ENCODE measurements at places on chromosomes 4 and X.

- peak; percentile 60 for DNase-seq
Observed at GRCh38 chr4:8171984-8172924, 13.6 kb upstream of the ABLIM2 start.

- peak; percentile 1 for DNase-seq
Observed at GRCh38 chrX:115563633-115564162, 2.7 kb downstream of the PLS3 start.

GRCh38 chr4:130124066-130124465 is 1028.1 kb downstream of the C4orf33 start:
- DNase-seq: no peak

GRCh38 chr4:163350672-163351071 is 7.0 kb downstream of the NPY5R start:
- no peak for DNase-seq

GRCh38 chrX:20315140-20315539 is 48.4 kb upstream of the RPS6KA3 start:
- peak; percentile 21 for DNase-seq

DNA sequence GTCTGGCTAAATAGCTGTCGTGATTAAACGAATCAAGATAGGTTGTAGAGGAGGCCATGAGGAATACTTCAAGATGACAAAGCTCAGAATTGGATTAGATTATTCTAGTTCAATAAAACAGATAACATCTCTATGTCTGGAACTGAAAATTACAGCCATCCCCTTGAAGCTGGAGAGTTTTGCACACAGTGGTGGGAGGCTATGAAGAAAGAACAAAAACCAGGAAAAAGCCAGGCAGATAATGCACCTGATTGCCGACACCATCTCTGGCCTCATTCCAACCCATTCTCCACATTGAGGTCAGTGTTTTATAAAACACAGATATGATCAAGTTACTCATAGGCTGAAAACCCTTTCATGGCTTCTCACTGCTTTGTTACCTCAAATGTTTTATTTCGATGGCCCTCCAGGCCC is 188.3 kb downstream of the RASL11B start:
- DNase-seq: no peak

DNA sequence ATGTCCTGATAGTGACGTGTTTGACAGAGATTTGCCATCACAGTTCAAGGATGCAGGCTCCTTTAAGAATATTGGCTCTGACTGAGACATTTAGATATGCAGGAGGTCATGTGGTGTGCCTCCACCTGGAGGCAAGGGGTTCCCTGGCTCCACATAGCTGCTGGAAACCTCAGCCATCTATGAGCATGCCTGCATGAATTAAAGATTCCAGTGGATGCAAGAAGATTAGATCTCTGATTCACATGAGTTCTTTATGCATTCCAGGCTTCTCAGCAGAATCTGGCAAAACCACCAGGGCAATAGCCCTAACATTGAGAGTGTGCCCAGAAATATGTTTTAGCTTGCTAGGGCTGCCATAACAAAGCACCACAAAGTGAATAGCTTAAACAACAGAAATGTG is 298.5 kb upstream of the AADAT start:
- DNase-seq: no peak

DNA sequence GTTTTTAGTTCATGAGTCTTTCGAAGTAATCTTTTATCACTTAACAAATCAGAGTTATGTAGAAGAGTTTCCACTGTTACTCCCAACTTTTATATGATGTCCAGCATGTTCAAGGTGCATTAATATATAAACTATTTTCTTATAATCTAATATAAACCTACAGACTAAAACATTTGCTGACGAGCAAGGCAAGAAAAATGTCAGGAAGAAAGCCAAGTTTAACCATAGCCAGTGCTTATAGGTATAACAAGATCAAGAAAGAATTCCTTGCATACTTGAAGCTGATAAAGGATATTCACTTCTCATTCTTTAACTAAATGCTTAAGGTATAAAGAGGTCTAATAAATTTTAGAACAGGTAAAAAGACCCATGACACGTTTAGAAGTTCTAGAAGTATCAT is 167.7 kb downstream of the NPNT start:
- DNase-seq: no peak

- DNase-seq: no peak
Observed at GRCh38 chr4:12265554-12265953, 836.9 kb upstream of the HS3ST1 start.

DNA sequence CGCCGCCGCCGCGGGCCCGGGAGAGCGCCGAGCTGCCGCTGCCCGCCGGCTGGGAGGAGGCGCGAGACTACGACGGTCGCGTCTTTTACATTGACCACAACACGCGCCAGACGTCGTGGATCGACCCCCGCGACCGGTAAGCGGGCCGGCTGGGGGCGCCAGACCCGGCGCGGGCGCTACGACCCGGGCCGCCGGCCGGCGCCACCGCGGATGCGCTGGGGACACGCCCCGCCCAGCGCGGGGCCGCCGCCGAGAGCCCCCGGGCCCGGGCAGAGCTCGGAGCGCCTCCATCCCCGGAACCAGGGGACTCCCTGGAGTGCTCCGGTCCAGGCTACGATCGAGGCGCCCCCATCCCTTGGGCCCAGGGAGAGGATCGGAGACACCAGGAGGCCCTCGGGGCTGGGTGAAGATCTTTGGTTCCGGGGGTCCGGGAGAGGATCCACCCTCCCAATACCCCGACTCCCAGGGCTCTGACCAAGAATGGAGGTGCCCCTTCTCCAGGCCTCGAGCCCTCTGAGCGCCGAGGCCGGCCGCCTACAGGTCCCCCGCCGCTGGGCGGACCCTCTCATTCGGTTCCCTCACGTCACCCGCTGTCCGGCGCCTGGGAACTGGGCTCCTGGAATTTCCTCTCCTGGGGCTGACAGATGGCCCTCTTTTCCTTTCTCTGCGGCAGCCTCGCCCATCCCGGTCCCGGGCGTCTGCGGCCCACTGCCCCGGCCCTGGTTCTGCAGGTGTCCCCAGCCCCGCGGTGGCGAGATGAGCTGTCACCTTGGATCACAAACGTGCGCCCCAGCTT is 48.8 kb downstream of the CLDN34 start:
- no peak for DNase-seq

DNA sequence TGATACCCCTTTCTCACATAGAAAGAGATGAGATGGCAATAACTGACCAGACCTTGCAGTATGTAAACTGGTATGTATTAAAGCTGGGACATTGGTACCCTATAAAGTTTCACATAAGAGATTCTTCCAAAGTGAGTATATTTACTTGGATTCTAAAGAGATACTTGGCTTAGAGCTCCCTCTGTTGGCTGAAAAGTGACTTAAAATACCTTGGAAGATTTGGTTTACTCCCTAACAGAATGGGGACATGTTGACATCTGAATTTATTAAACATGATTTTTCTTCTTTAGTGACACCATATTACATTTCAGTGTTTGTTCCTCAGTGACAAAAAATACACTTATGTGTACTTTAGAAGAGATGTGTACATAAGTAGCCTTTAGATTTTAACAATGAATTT is 47.9 kb upstream of the RGN start:
- DNase-seq: peak; percentile 77

- DNase-seq: peak; percentile 77
Observed at GRCh38 chrX:10106806-10107205, 50.0 kb upstream of the CLCN4 start.

DNA sequence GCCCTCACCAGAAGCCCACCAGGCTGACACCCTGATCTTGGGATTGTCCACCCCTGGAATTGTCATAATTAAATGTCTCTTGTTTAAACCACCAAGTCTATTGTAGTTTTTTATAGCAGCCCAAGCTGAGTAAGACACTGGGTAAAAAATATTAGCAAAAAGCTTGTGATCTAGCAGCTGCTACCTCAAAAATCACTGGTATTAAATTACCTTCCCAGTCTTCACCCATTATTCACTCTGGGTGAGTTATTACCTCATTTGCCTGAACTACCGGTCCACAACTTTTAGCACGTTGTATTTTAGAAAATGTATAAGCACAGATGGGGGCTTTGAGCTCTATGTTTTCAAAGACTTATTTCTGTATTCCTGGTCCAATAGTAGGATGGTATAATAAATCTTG is 12.0 kb upstream of the TRIM61 start:
- no peak for DNase-seq

- no peak for DNase-seq
Observed at GRCh38 chr4:65589331-65589730, 81.0 kb downstream of the EPHA5 start.

GRCh38 chr4:185307136-185307950 is 88.4 kb downstream of the LRP2BP start:
- DNase-seq: no peak

GRCh38 chr4:94156826-94157225 is 50.8 kb upstream of the SMARCAD1 start:
- no peak for DNase-seq

GRCh38 chr4:15003401-15003890 is 1.2 kb downstream of the CPEB2 start:
- DNase-seq: peak; percentile 58

- no peak for DNase-seq
Observed at GRCh38 chr4:24164054-24164693, 274.3 kb upstream of the PPARGC1A start.

- no peak for DNase-seq
Observed at GRCh38 chr4:101651778-101652177, 138.8 kb upstream of the BANK1 start.

DNA sequence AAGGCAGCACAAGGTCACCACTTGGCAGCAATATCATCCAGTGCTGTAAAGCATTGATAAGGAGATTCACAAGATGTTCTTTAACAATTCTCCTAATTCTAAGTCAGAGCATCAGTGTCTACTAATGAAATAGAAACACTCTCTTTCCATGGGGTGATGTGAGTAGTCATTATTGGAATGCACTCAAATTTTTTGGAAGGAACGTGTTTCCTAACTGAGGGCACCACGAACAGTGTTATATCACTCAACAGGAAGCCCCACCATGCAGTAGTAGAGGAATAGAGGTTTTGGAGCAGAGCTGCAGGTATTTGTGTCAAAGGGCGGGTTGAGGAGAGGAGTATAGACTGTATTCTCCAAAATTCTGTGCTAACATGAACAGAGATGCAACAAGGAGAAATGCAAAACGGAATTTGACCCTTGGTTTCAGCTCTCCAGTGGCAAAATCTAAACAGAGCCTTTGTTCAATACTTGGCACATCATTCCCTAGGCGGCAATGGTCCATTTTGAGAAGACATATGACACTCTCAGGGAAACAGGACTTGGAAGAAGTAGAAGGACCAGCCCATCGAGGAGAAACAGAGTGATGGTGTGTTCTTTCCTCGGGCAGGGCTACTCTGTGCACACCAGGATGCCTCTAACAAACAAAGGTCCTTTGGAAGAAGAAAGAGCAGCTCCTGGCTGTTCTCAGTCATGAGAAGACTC is 98.9 kb downstream of the CPEB2 start:
- no peak for DNase-seq

GRCh38 chrX:46642145-46642544 is 68.6 kb downstream of the CHST7 start:
- DNase-seq: peak; percentile 36

- DNase-seq: no peak
Observed at GRCh38 chr4:7009564-7009963, 33.6 kb upstream of the TADA2B start.

- no peak for DNase-seq
Observed at GRCh38 chrX:14409341-14409740, 120.0 kb upstream of the GLRA2 start.

DNA sequence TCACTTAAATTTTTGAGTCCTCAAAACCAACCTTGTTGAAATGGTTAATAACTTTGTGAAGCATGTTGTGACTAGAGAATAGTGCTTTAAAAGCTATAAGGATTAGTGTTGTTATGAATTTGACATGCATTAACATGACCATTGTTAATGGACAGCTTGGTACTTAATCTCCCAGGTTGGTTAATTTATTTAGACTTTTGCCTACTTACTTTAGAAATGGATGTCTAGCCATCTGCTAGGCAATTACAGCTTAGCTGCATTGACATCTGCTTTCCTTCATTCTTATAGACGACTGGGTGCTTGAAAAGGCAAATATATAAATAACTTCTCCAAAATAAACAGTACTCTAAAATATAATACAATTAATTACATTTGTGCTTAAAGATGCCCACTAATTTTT is 368.0 kb downstream of the CCSER1 start:
- no peak for DNase-seq
